NCI-H460 (cell line): ENCODE measurements at places on chromosomes 7 and 10. TPM values are rescaled to one million over a fixed set of nuclear protein-coding genes. Genes with fewer than 3 reads are reported as not detected.

Gene AMPH
- not detected in 2 replicates for total RNA-seq

Gene ZNF485
- total RNA-seq, result 6.9 and 8.6 TPM in 2 replicates

Gene KMT2E
- total RNA-seq, result 32.6 and 40.2 TPM in 2 replicates

Gene THSD7A
- total RNA-seq, result 4.2 and 5.7 TPM in 2 replicates

Gene VSTM2A
- 0.05 TPM in 1 of 2 replicates, not detected in the other for total RNA-seq

Gene CFTR
- not detected in 2 replicates for total RNA-seq

Gene AGAP6
- total RNA-seq, result 6.4 and 7.8 TPM in 2 replicates

Gene PPP1R9A
- total RNA-seq, result 3.6 and 5.6 TPM in 2 replicates

Gene SLC26A4
- 0.22 and 0.35 TPM in 2 replicates for total RNA-seq

Gene DPP6
- total RNA-seq, result not detected in 2 replicates

Gene MKX
- total RNA-seq, result 0.66 and 1.1 TPM in 2 replicates

Gene NUTM2B
- 0.12 and 0.32 TPM in 2 replicates for total RNA-seq

Gene KIN
- 14.6 and 14.7 TPM in 2 replicates for total RNA-seq

Gene ODAD2
- 0.82 and 1.2 TPM in 2 replicates for total RNA-seq

Gene SLC39A12
- not detected in 2 replicates for total RNA-seq

Gene CNPY1
- not detected in 2 replicates for total RNA-seq

Gene MOGAT3
- total RNA-seq, result not detected in 2 replicates

Gene TRIM73
- 0.78 and 1.4 TPM in 2 replicates for total RNA-seq

Gene CALY
- total RNA-seq, result 0.20 TPM in 1 of 2 replicates, not detected in the other

Gene CALCR
- total RNA-seq, result 0.17 and 0.32 TPM in 2 replicates

Gene ZSWIM8
- total RNA-seq, result 19.7 and 32.4 TPM in 2 replicates

Gene ASZ1
- not detected in 2 replicates for total RNA-seq

Gene NXPH1
- 1.1 and 2.4 TPM in 2 replicates for total RNA-seq

Gene MLXIPL
- total RNA-seq, result 1.6 and 1.9 TPM in 2 replicates

Gene VIPR2
- total RNA-seq, result 0.30 and 0.43 TPM in 2 replicates

Gene SPACDR
- total RNA-seq, result 0.27 and 0.43 TPM in 2 replicates

Gene NRBF2
- 22.1 and 25.7 TPM in 2 replicates for total RNA-seq

Gene GCK
- total RNA-seq, result not detected in 2 replicates

Gene LRRC61
- 0.47 TPM in 1 of 2 replicates, not detected in the other for total RNA-seq

Gene HOXA2
- 1.8 and 3.0 TPM in 2 replicates for total RNA-seq

Gene LCOR
- total RNA-seq, result 12.8 and 16.2 TPM in 2 replicates

Gene NSUN6
- total RNA-seq, result 7.3 and 10.5 TPM in 2 replicates

Gene PLXDC2
- total RNA-seq, result 0.06 and 0.07 TPM in 2 replicates

Gene MTPN
- total RNA-seq, result 175 and 176 TPM in 2 replicates

Gene PLPP4
- total RNA-seq, result not detected in 2 replicates

Gene RGR
- total RNA-seq, result not detected in 2 replicates

Gene IL15RA
- total RNA-seq, result 10.6 and 13.3 TPM in 2 replicates

Gene TMEM72
- total RNA-seq, result not detected in 2 replicates
